ENCODE measurements at places on chromosomes 6 and 20. TPM values are rescaled to one million over a fixed set of nuclear protein-coding genes. Genes with fewer than 3 reads are reported as not detected.

DNA sequence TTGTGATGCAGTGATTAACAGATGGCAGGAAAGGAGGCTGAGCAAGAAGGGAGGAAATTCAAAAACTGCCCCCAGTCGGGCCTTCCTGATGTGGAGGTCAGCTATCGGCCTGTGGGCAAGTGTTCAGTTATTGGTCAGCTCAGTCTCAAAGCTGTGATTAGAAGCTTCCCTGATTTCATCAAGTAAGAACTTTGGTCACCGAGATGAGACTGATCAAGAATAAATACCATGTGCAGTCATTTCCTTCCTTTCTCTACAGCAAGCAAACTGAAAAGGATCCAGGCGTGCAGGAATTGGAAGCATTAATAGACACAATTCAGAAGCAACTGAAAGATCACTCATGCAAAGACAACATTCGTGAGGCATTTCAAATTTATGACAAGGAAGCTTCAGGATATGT is 69.7 kb downstream of the EFHC1 start:
- DNase-seq = no peak

DNA sequence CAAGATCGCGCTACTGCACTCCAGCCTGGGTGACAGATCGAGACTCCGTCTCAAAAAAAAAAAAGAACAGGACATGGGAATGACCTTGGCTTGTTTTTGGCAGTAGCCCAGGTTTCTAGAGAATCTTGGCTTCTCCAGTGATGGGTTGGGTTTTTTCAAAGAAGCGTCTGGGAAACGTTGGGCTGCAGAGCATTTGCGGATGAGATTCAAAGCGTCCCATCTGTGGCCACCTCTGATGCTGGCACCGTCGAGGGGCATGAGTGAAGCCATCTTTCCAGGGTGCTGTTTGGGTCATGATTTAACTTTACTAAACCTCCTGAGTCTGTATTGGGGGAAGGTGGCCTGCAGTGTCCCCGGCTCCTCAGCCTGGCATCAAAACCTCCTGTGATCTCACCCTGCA is 43.2 kb upstream of the SRF start:
- DNase-seq = no peak

DNA sequence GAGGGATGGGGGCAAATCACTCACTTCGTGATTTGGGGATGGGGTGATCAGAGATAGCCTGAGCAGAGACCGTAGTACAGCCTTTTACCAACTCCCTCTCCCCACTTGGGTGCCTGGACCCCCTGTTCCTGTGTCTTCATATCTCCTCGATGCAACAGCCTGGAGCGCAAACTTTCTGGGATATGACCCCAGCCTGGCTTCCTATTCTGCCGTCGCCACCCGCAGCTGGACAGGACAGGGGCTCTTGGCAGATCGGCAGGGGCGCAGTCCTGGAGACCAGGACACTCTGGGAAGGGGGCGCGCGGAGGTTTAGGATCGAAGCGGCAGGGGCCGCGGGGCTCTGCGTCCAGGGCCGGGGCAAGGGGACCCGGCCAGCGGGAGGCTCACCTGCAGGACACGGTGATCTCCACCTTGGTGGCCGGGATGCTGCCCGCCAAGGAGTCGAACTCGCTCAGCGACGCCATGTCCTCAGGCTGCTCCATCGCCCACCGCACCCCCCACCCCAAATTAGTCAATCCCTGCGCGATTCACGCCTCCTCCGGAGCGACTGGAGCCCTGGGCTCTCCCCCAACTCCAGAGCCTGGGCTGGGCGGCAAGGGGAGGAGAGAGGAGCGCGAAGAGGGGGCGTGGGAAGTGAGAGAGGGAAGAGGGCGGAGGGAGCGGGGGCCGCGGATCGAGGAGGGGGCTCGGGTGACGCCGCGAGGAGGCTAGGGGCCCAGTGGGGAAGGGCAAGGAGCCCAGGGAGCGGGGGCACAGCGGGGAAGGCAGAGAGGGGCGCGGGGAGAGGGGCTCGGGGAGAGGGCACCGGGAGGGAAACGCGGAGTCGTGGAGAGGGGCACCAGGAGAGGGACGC is at the start of gene CPNE5:
CPNE5 (minus strand) TSS at position 549 of the 853 bp plus-strand sequence; CDS start at position 482, 67 bp downstream.
- DNase-seq = peak; percentile 51

- DNase-seq = no peak
These were observed 22.0 kb upstream of the KIF25 start for GRCh38 chr6:167975458-167975857.

- no peak for DNase-seq
These were observed 144.7 kb downstream of the MYO6 start for GRCh38 chr6:75893776-75894152.

DNA sequence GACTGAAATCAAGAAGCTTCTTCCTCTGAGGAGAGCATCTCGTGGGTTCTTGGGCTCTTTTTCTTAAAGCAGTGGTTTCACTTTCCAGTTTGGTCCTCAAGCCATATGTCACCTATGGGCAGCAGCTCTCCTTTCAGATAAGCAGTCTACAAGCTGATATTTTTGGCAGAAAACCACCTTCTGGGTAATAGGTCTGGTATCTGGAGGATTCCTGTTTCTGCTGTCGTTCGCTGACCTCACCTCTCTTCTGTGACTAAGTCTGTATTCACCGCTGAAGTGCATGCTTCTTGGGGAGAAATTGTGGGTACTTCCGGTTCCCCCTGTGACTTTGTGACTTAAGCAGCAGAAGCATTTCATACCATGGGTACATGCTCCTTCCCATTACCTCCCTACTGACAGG is 193.6 kb downstream of the EDN1 start:
- peak; percentile 85 for DNase-seq

DNA sequence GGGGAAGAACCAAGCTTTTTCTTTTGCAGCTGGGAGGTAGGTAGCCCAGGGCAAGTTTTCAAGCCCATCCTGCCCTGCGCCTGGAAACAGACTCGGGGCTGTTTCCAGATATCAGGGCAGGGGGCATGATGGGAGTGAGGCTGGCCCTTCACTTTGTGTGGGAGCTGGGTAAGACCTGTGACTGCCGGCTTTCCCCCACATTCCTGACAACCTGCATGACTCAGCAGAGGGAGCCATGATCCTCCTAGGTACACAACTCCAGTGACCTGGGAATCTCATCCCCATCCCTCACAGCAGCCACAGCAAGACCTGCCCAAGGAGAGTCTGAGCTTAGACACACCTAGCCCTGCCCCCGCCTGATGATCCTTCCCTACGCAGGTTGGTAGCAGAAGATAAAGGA is 280.8 kb downstream of the SOX4 start:
- DNase-seq = no peak

DNA sequence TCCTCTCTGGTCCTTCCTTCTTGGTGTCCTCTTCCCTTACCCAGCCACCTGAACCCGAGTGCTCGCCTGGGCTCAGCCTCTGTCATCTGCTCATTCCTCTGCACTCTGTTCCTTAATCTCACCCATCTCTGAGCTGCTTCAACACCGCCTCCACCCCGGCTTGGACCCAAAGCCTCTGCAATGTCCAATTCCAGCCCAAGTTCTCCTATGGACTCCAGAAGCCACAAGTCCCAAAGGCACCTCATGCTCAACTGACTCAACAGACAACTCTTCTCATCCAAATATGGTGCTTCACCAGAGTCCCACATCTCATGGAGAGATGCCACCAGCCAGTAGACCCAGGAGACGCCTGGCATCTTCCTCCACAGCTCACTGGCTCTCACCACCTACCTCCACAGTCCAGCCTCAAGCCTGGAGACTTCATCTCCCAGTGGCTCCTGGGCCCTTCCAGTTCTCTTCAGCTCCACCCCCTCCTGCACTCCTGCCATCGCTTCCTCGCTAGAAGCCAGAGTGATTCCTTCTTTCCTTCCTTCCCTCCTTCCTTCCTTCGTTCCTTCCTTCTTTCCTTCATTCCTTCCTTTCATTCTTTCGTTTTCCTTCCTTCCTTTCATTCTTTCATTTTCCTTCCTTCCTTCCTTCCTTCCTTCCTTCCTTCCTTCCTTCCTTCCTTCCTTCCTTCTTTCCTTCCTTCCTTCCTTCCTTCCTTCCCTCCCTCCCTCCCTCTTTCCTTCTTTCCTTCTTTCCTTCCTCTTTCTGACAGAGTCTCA is 40.9 kb upstream of the NNAT start:
- no peak for DNase-seq

DNA sequence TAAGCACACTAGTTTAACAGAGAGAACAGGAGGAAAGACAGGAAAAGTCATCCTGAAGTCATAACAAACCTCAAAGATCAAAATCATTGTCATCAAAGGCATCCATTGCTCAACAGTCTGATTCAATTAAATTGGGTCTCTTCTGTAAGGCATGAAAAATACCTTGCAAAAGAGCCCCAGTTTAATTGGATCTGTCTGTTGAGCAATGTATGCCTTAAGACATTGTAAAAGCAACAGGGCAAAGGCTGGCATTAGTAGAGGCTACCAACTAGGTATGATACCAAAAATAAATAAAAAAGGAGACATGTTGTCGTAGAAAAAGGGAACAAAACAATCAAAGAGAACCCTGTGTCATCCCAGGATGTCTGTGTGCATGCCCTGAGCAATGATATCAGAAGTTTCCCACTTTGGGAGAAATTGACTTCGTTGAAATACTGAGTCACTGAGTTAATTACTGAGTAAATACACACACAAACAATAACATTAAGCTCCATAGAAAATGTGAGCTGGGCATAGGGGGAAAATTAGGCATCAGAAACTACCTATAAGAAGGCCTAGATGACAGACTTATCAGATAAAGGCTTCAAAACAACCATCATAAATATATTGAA is 1013.8 kb upstream of the CITED2 start:
- DNase-seq = no peak

Gene SMOC2
- not detected for total RNA-seq

Gene TP53TG5
- not detected for total RNA-seq

Gene PDE10A
- total RNA-seq = 8.0 TPM

Gene PAK5
- total RNA-seq = under 0.01 TPM
